ENCODE measurements at places on chromosomes 7 and 10. TPM values are rescaled to one million over a fixed set of nuclear protein-coding genes. Genes with fewer than 3 reads are reported as not detected.

The GCK gene
- 0.96 TPM for total RNA-seq

The HOXA10 gene
- 39.9 TPM for total RNA-seq

The GHRHR gene
- total RNA-seq, result not detected

DNA sequence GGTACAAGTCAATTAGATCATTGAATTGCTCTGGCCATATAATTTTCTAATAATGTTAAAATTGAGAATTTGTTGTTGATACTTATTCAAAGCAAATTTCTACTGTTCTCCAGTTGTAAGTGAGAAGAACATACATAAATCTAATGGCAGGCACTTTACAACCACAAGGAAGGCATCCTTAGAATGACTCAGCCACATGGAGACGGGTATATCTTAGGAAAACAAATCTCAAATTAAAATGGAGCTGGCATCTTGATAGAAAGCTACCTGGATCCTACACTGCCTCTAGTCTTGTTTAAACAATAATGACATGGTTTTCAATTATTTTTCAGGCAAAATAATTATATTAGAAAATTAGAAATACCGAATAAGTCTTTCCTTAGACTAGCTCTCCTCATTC, 1183.7 kb upstream of the SORCS1 start:
- H3K4me1 ChIP-seq, result no peaks in the 10 kb centered on the region
- no peaks in the 10 kb centered on the region for H3K27me3 ChIP-seq
- H3K36me3 ChIP-seq, result no peaks in the 10 kb centered on the region
- DNase-seq, result no peak
- no peak overlapping the region for H3K27ac ChIP-seq

- no peaks in the 10 kb centered on the region for H3K36me3 ChIP-seq
- H3K4me1 ChIP-seq, result peaks cover 49% of the 10 kb centered on the region
- no peak for DNase-seq
- no peak overlapping the region for H3K4me3 ChIP-seq
These were observed 112.6 kb downstream of the EEPD1 start for GRCh38 chr7:36265680-36266079.

Data from transverse colon (tissue), 4 donors.